ENCODE measurements at places on chromosomes 7 and 10.

GRCh38 chr7:134004829-134005505 is 122.2 kb upstream of the LRGUK start:
- no peak for DNase-seq

DNA sequence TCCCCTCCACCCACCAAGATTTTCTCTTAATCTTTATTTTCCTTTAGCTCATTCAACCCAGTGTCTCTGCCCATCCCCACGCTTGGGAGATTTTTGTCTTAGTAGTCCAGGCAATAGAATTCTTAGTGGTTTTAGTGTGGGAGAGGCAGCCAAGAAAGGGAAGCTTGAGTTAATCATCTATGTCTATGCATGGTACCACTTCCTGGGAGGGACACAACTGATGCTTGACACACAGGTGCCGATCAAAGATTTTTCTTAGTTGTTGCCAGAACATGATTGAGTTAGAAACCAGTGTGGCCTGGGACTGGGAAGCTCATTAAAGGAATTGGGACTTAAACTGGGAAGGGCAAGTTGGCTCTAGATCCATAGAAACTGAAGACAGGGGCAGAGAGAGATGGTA is 3.1 kb downstream of the STRA8 start:
- no peak for DNase-seq

- no peak for DNase-seq
Observed at GRCh38 chr10:93712593-93712992, 10.2 kb upstream of the FRA10AC1 start.

- DNase-seq, result no peak
Observed at GRCh38 chr7:127704211-127704610, 52.2 kb downstream of the SND1 start.

GRCh38 chr10:27643301-27643700 is 102.3 kb downstream of the MKX start:
- no peak for DNase-seq

DNA sequence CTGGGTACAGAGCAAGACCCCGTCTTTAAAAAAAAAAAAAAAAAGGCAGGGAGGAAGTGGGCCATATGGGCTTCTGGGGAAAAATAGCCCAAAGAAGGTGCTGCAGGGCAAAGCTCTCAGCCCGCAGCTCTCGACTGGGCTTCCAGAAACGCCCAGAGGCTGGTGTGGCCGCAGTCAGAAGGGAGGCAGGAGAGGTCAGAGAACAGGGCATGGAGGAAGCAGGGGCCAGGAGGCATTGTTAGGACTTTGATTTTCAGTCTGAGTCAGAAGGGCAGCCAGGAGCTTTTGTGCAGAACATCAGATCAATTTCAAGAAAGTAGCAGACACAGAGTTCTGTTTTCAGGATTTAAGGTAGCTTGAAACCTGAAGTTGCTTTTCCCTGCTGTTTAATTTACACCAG is 35.3 kb upstream of the CYTH3 start:
- no peak for DNase-seq

DNA sequence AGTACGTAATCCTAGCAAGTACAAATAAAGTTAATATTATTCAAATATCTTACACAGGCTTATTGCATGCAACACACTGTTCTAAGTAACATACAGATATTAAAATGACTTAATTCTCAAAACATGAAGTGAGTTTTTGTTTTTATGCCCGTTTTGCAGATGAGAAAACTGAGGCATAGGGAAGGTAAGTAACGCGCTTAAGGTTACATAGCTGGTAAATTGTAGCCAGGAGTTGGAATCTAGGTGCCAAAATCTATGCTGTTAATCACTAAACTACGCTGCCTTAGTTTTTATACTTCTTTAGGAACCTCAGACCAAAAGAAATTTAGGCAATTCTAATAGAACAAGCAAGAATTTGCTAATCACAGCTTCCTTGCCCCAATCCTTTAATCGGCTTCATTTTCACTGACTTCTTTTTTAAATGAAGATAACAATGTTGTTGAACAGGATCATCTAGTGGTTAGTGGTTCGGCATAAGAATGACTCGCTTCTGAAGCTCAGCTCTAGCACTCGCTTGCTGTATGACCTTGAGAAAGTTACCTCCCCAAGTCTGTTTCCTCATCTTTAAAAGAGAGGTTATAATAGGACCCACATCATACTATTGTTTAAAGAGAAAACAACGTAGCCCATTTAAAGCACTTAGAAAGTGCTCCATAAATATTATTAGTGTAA is 1.0 kb upstream of the LRRTM3 start:
- no peak for DNase-seq

DNA sequence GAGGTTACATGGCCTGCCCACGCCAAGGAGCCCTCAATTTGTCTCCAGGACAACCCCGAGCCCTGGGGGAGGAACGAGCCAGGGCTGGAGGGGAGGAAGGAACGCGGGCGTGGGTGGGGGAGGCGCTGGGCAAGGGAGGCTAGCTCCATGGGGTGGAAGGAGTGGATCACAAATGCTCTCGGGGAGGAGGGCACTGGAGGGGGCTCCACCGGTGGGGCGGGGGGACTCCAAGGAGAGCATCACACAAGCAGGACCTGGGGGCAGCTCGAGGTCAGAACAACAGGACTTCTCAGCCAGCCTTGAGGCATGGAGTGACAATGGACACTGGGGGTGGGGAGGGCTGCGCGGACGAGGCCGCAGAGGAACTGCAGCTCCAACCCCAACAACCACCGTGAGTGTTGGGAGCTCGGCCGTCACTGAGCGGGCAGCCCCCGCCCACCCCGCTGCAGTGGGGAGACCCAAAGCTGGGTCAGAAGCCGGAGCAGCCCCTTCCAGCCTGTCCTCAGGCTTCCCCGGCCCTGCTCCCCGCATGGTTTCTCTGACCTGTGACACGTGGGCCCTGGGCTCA is 41.1 kb downstream of the STK32C start:
- DNase-seq, result no peak

Measured in SW480 (cell line).